WTC11 (cell line): ENCODE measurements at places on chromosomes 7 and 10.

DNA sequence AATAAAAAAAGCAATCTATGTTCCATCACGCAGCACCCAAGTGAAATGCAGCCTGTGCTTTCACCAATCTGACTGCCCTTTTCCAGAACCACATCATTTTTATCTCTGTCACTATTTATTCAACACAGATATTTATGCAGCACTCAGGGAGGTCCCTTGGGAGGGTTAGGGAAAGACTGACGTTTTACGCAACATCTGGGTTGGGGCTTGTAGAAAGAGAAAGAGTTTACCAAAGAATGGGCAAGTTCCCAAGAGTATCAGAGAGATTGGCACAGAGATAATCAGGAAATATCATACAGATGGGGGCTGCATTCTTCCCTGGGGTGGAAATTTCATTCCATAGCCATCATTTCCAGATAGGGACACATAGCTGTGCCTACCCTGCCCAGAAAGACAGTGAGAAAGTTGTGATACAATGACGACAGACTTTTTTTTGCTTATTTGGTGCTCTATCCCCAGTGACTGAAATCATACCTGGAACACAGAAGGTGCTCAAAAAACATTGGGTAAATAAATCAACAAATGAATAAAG lies 474.2 kb downstream of the CALN1 start:
- H3K27ac ChIP-seq = no peak overlapping the region
- no peak overlapping the region for H3K4me3 ChIP-seq
- H3K4me1 ChIP-seq = peaks cover 9% of the 10 kb centered on the region
- no peaks in the 10 kb centered on the region; the same call in 1 of the 2 replicates for H3K36me3 ChIP-seq
- no peak for DNase-seq

GRCh38 chr7:2495418-2496299 lies 19.5 kb upstream of the GRIFIN start:
- H3K4me1 ChIP-seq = peaks cover 39% of the 10 kb centered on the region
- no peak overlapping the region for H3K4me3 ChIP-seq
- no peaks in the 10 kb centered on the region for H3K36me3 ChIP-seq
- H3K27ac ChIP-seq = no peak overlapping the region

DNA sequence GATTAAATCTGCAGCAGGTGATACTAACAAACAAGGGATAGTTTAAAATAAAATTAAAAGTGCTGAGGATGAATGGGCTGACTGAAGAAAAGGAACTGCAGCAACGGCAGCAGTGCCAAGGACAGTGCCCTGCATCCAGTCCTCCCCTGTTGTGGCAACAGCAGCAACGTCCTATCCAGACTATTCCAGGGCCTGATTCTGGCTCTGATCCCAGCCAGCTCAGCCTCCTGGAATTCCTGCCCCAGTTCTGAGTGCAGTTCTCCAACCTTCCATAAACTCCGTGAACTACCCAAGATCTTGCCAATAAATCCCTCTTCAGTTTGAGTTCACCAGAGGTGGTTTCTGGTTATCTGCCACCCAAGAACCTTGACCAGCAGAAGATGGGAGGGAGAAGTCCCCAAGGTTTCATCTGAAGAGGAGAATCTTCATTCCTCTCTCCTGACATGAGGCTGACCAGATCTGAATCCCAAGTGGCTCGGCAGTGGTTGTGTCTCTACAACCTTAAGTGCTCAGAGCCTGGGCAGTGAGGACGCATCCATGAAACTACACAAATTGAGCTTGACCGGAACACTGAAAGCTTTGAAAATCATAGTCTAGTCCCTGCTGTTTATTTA lies 115.8 kb downstream of the SORBS1 start:
- H3K4me3 ChIP-seq = no peak overlapping the region
- H3K4me1 ChIP-seq = peaks cover 15% of the 10 kb centered on the region
- DNase-seq = no peak
- no peaks in the 10 kb centered on the region for H3K36me3 ChIP-seq

DNA sequence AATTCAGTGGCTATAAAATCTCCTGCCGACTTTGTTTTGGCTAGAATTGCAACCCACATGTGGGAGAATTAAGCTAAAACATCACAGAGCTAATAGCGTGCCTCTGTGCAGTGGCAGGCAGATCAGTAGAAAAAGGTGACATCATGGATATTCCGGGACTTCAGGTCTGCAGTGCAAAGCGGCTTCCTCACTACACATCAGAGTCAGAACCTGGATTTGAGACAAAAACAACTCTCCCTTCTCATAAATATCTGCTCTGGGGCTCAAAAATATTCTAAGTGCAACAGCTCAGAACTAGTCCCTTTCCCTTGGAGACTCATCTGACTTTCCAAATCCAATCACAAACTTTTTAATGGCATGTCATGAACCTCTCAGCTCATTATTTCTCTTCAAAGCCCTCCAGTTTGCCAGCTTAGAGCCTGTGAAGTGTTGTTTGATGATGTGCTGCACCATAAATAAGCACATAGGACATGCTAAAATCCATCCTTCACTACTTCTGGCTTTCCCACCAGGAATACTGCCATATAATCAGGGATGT lies 337.1 kb downstream of the RNLS start:
- H3K36me3 ChIP-seq = no peaks in the 10 kb centered on the region
- H3K27ac ChIP-seq = no peak overlapping the region
- no peak overlapping the region for H3K4me3 ChIP-seq
- peaks cover 4% of the 10 kb centered on the region; the same call in 1 of the 2 replicates for H3K4me1 ChIP-seq

- DNase-seq = no peak
- H3K4me1 ChIP-seq = peaks cover 18% of the 10 kb centered on the region
- H3K27me3 ChIP-seq = no peaks in the 10 kb centered on the region; the same call in 1 of the 2 replicates
- no peaks in the 10 kb centered on the region for H3K36me3 ChIP-seq
- no peak overlapping the region for H3K4me3 ChIP-seq
These were observed 795 bp upstream of the AZGP1 start for GRCh38 chr7:99976626-99977025.

GRCh38 chr7:2217716-2218443 lies 14.9 kb downstream of the MAD1L1 start:
- H3K27ac ChIP-seq = no peak overlapping the region
- DNase-seq = no peak
- H3K4me1 ChIP-seq = no peaks in the 10 kb centered on the region

DNA sequence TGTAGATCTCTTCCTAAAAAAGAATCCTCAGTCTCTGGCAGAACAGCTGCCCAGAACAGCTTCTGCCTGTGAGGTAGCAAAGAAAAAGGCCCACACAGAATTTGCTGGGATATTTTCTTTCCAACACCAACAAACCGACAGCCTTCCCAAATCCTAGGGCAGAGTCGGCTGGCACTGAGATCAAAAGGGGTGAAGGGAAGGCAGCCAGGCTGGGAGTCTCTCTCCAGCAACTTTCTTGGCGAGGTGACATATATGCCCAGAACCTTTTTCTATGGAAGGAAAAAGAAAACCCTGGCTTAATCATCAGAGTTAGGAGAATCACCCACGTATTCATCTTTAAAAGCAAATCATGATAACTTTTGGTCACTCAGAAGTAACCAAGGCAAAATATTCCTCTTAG lies 279.6 kb downstream of the DNAJB6 start:
- H3K4me1 ChIP-seq = no peaks in the 10 kb centered on the region
- peaks cover 49% of the 10 kb centered on the region for H3K27me3 ChIP-seq

- no peaks in the 10 kb centered on the region for H3K27me3 ChIP-seq
- H3K4me1 ChIP-seq = peaks cover 48% of the 10 kb centered on the region
- H3K27ac ChIP-seq = peak overlapping the region; percentile 98
- H3K36me3 ChIP-seq = no peaks in the 10 kb centered on the region
- H3K4me3 ChIP-seq = peak overlapping the region; percentile 97
These were observed 711 bp downstream of the KIF20B start for GRCh38 chr10:89702121-89702480.

- H3K27ac ChIP-seq = peak within 1 kb of the TSS; percentile 96
- peak; percentile 68 for DNase-seq
- H3K27me3 ChIP-seq = peaks cover 18% of the 10 kb centered on the region
- peak within 1 kb of the TSS; percentile 91 for H3K4me3 ChIP-seq
- peaks cover 24% of the 10 kb centered on the region for H3K36me3 ChIP-seq
- peaks cover 54% of the 10 kb centered on the region for H3K4me1 ChIP-seq
These were observed at the start of the genes ACTR3C and LRRC61 for GRCh38 chr7:150322833-150323681. Gene ACTR3C, minus strand, starts transcription at chr7:150323545. Its CDS starts 28,249 bp downstream, at chr7:150295296. Gene LRRC61, plus strand, starts transcription at chr7:150323355. Its CDS starts 13,507 bp downstream, at chr7:150336862.

GRCh38 chr10:78035025-78035424 lies 1.4 kb downstream of the RPS24 start:
- H3K4me3 ChIP-seq = peak overlapping the region; percentile 86
- H3K27me3 ChIP-seq = no peaks in the 10 kb centered on the region
- DNase-seq = no peak
- H3K36me3 ChIP-seq = peaks cover 59% of the 10 kb centered on the region

GRCh38 chr7:30906014-30906413 lies 5.6 kb upstream of the AQP1 start:
- no peak overlapping the region for H3K27ac ChIP-seq
- no peak overlapping the region for H3K4me3 ChIP-seq
- peaks cover 2% of the 10 kb centered on the region for H3K4me1 ChIP-seq
- no peak for DNase-seq
- no peaks in the 10 kb centered on the region for H3K36me3 ChIP-seq

- no peaks in the 10 kb centered on the region for H3K27me3 ChIP-seq
- H3K4me1 ChIP-seq = peaks cover 55% of the 10 kb centered on the region
- H3K27ac ChIP-seq = no peak overlapping the region; the same call in 1 of the 2 replicates
- no peak for DNase-seq
- no peak overlapping the region for H3K4me3 ChIP-seq
These were observed 88.1 kb downstream of the COBL start for GRCh38 chr7:51228386-51228958.
